ENCODE measurements at places on chromosomes 5 and 9. TPM values are rescaled to one million over a fixed set of nuclear protein-coding genes. Genes with fewer than 3 reads are reported as not detected.

DNA sequence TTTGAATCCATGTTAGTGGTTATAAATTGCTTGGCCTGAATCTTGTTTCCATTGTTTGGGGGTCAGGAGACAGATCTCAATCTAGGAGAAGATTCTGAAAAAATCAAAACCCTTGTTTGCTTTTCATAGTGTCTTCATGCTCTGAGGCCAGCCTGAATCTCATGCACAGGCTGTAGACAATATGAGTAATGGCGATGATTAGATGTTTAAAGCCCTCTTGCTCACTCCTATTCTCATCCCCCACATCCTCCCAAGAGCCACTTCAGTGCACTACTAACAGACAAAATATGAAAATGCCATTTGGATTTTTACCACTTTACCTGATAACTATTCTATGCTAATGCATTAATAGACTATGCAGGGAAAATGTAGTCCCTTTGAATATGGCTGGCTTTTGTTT is 129.4 kb downstream of the NUDT12 start:
- H3K4me3 ChIP-seq: no peak overlapping the region
- no peaks in the 10 kb centered on the region for H3K4me1 ChIP-seq
- H3K36me3 ChIP-seq: no peaks in the 10 kb centered on the region
- no peak for DNase-seq
- no peak overlapping the region for H3K27ac ChIP-seq

DNA sequence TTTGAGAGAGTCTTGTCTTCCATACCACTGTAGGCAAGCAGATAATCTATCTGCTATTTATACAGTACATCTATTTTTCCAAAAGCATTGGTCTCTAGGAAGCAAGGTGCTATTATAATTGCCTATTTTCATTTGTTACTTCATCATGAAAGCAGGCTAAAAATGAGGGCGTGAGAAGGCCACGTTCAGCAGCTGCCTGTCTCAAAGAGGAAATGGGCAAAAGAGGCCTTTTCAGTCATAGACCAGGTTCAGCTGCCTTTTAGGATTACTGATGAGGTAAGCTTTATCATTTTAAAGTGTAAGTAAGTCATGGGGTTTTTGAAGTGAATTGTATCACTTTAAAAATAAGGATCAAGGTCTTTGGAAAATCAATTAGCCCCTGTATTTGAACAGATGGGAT is 1091.1 kb upstream of the DMAC1 start:
- no peaks in the 10 kb centered on the region for H3K36me3 ChIP-seq
- H3K27me3 ChIP-seq: no peaks in the 10 kb centered on the region
- no peak overlapping the region for H3K27ac ChIP-seq

- no peaks in the 10 kb centered on the region for H3K4me1 ChIP-seq
- DNase-seq: no peak
- no peaks in the 10 kb centered on the region for H3K36me3 ChIP-seq
Measured at GRCh38 chr9:88065619-88066018, 72.7 kb downstream of the SPATA31C2 start.

ESM1 gene
- total RNA-seq: 0.38 TPM

DNA sequence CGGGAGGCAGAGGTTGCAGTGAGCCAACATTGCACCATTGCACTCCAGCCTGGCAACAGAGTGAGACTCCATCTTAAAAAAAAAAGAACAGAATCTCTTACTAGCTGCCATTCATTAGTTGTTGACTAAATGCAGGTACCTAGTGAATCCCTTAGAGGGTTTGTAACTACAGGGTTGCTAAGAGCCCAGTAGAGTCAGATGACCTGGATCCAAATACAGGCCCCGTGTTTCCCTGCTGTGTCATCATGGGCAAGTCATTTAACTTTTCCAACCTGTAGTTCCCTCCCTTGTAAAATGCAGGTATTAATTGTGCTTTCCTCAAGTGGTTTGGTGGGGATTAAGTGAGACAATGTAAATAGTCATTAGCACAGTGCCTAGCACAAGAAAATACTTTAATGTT is 32.8 kb downstream of the PLAC8L1 start:
- H3K27ac ChIP-seq: no peak overlapping the region
- no peaks in the 10 kb centered on the region for H3K36me3 ChIP-seq
- H3K4me3 ChIP-seq: no peak overlapping the region

SOWAHA gene
- total RNA-seq: 4.1 TPM

DNA sequence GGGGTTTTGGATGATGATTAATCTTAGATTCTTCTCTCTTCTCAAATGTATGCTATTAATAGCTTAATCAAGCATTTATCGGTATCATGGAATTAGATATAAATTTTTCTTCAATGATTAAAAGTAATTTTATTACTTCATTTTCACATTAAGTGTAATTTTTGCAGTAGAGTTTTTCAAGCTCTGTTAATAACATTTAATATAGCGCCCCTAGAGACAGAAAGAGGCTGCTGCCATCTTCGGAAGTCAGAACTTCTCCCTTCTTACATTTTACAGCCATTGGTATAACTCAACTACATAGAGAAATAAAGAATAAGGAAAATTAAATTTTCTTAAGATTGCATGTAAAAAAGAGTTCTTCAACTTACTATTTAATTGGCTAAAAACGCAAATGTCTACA is 540.3 kb downstream of the GABRG2 start:
- no peaks in the 10 kb centered on the region for H3K27me3 ChIP-seq
- no peak overlapping the region for H3K4me3 ChIP-seq
- H3K36me3 ChIP-seq: no peaks in the 10 kb centered on the region
- H3K4me1 ChIP-seq: no peaks in the 10 kb centered on the region

DNA sequence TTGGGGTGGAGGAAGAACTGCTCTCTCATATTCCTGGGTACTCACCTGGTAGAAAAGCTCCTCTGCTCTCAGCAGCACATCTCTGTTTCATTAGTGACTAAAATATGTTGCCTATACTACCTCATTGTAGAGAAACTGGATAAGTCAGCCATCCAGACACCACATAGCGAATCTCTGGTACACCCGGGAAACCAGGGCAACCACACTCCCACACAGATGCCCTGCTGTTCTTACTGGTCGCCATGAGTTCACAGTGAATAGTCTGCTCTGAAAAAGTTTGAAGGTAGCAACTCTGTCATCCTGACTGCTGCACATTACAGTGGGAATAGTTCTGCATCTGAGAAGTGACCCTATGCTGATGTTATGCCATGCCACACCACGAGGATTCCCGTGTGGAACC is 135.0 kb downstream of the ENTREP1 start:
- no peaks in the 10 kb centered on the region for H3K36me3 ChIP-seq
- DNase-seq: no peak
- H3K4me3 ChIP-seq: no peak overlapping the region
- H3K27me3 ChIP-seq: no peaks in the 10 kb centered on the region

DNA sequence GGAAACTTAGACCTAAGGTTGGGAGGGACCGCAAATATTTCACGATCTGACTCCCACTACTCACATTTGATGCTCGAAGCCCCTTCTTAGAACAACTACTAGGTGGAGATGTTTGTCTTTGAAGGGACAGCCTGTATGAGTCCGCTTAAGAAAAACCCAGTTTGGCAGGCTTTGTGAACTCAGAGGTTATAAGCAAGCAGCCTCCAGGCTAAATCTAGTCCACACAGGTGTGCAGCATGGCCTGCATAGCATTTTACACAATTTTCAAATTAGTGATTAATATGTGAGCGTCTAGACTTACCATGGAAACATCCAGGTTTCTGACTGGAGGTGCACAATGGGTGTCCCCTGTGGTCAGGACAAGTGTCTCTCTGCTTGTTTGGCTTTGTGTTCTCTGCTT is 127.1 kb downstream of the KIF4B start:
- no peaks in the 10 kb centered on the region for H3K36me3 ChIP-seq
- no peaks in the 10 kb centered on the region for H3K27me3 ChIP-seq
- DNase-seq: no peak
- H3K27ac ChIP-seq: no peak overlapping the region
- H3K4me1 ChIP-seq: no peaks in the 10 kb centered on the region

AK8 gene
- total RNA-seq: 6.3 TPM

DNA sequence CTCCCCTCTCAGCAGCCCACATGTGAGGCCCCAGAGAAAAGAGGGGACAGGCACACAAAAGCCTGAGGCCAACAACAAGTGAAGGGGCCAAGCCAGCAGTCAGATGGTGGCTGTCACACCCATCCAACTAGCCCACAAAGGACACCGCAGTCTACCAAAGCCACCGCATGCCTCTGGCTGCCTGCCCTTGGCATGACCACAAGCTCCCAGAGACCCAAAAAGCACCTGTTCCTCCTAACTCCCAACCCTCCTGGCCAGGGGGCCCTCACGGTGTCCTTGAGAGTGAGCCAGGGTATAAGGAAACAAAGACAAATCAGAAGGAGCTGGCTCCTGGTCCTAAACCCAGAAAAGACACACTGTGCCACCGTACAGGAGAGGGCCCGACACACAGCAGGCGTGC is 77.8 kb upstream of the LRRTM2 start:
- no peak overlapping the region for H3K4me3 ChIP-seq
- no peaks in the 10 kb centered on the region for H3K36me3 ChIP-seq
- DNase-seq: no peak
- peaks cover 8% of the 10 kb centered on the region for H3K4me1 ChIP-seq

- H3K36me3 ChIP-seq: no peaks in the 10 kb centered on the region
- no peak overlapping the region for H3K4me3 ChIP-seq
- no peaks in the 10 kb centered on the region for H3K4me1 ChIP-seq
- DNase-seq: no peak
- H3K27ac ChIP-seq: no peak overlapping the region
Measured at GRCh38 chr5:153813901-153814300, 224.8 kb downstream of the FAM114A2 start.

DNA sequence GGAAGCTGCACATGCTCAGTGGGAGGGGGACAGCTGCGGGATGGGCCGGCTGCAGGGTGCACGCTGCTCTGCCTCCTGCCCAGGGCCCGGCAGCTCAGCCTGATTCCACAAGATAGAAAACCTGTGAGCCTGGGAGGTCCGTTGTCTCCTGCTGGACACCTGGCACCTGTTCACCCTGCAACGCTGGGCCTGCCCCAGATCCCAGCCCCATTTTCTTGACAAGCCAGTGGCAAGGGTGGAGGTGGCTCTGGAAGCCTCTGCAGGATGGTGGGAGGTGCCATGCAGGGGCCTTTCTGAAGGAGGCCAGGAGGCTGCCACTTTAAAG is 68.1 kb upstream of the RNF130 start:
- H3K4me3 ChIP-seq: no peak overlapping the region
- no peaks in the 10 kb centered on the region for H3K36me3 ChIP-seq
- H3K27ac ChIP-seq: no peak overlapping the region
- no peak for DNase-seq
- no peaks in the 10 kb centered on the region for H3K27me3 ChIP-seq

DNA sequence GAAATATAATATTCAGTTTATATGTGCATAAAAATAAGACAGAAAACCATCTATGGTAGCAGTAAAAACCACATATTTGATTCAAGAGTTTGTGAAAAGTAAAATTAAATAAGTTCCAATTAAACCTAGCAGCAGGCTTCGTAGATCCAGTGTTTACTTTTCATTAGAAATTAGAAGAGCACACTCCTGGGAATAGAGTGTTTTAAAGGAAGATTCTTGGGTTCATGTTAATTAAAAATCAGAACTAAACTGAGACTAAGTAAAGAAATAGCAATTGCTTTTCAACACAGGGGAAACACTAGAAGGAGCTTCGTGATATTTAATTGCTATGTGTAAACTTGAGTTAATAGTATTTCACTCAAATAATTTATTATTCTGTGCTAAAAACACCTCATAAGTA is 1097.8 kb upstream of the CDH18 start:
- H3K4me1 ChIP-seq: no peaks in the 10 kb centered on the region
- H3K27me3 ChIP-seq: no peaks in the 10 kb centered on the region
- no peak overlapping the region for H3K4me3 ChIP-seq
- DNase-seq: no peak
- no peaks in the 10 kb centered on the region for H3K36me3 ChIP-seq
- no peak overlapping the region for H3K27ac ChIP-seq

- H3K36me3 ChIP-seq: no peaks in the 10 kb centered on the region
- no peaks in the 10 kb centered on the region for H3K27me3 ChIP-seq
- H3K27ac ChIP-seq: no peak overlapping the region
- DNase-seq: no peak
Measured at GRCh38 chr5:113900816-113901215, 387.3 kb downstream of the YTHDC2 start.

RASGRF2 gene
- 14.7 TPM for total RNA-seq

PRSS3 gene
- total RNA-seq: 0.79 TPM

IFNA2 gene
- not detected for total RNA-seq

- no peak overlapping the region for H3K27ac ChIP-seq
- H3K4me1 ChIP-seq: no peaks in the 10 kb centered on the region
- H3K27me3 ChIP-seq: no peaks in the 10 kb centered on the region
- no peaks in the 10 kb centered on the region for H3K36me3 ChIP-seq
- no peak overlapping the region for H3K4me3 ChIP-seq
Measured at GRCh38 chr9:138051586-138052321, 174.2 kb downstream of the CACNA1B start.

DNA sequence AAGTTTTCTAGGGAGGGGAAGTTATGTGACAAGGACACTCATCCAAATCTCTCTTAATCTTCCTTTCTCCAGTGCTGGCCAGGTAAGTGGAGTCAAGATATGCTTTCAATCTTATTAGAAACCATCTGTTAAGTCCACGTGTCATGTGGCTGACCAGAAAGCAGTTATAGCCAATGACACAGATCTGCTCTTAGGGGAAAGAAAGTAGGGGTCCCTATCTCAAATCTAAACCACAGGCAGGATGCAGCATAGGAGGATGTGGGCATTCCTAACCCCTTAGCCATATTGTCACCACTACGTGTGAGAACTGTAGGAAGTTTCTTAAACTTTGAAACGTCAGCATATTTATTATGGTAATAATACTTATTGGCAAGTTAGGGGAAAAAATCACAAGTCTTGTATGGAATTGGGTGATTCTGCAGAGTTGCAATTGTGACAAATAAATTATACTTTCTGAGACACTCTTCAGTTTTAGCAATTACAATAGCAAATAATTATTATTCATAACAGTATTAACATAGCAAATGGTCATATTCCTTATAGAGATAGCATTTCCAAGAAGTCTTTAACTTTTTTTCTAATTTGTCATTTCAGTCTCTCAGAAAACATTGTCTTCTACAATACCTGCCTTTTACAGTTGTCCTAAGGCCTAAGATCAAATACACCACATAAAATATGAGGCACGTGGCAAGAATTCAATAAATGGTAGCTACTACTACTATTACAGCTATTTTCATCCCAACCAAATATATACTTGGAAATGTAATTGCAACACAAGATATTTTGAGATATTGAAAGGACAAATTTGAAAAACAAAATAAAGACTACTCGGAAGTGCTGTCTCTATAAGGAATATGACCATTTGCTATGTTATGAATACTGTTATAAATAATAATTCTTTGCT is 236.9 kb downstream of the PDE4D start:
- no peaks in the 10 kb centered on the region for H3K4me1 ChIP-seq
- H3K4me3 ChIP-seq: no peak overlapping the region
- no peak overlapping the region for H3K27ac ChIP-seq
- no peaks in the 10 kb centered on the region for H3K36me3 ChIP-seq
- no peaks in the 10 kb centered on the region for H3K27me3 ChIP-seq
- no peak for DNase-seq

DNA sequence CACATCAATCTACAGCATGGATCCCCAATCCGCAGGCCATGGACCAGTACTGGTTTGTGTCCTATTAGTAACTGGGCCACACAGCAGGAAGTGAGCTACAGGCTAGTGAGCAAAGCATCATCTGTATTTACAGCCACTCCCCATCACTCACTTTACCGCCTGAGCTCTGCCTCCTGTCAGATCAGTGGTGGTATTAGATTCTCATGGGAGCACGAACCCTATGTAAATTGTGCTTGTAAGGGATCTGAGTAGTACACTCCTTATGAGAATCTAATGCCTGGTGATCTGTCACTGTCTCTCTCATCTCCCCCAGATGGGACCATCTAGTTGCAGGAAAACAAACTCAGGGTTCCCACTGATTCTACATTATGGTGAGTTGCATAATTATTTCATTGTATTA is 212.7 kb upstream of the FAM174A start:
- no peaks in the 10 kb centered on the region for H3K36me3 ChIP-seq
- no peaks in the 10 kb centered on the region for H3K27me3 ChIP-seq
- no peak for DNase-seq
- no peak overlapping the region for H3K4me3 ChIP-seq
- no peaks in the 10 kb centered on the region for H3K4me1 ChIP-seq
- no peak overlapping the region for H3K27ac ChIP-seq

PCDHGA2 gene
- 4.7 TPM for total RNA-seq

SPATA31A3 gene
- total RNA-seq: not detected
